Non-pigmented ciliary epithelial cell (primary cell): ENCODE measurements at places on chromosomes 2 and 18.

- DNase-seq = no peak
Measured at GRCh38 chr2:65417509-65418085, 14.8 kb downstream of the SPRED2 start.

DNA sequence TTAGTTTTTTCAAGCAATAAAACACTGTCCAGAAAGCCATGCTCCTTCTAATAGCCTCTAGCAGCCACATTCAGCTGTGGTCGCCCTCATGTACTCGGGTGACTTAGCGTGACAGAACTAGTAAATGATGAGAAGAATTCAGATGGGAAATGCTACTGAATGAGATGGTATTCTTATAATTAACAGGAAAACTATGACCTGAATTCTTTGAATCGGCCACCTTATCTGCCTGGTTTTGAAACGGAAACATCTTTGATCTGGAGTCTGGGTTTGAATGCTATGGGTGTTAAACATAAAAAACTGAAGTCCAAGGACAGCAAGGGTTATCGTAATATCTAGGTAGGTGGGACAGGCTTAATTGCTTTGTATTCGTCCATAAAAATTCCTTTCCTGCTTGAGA lies 138.8 kb upstream of the DNMT3A start:
- DNase-seq = no peak

DNA sequence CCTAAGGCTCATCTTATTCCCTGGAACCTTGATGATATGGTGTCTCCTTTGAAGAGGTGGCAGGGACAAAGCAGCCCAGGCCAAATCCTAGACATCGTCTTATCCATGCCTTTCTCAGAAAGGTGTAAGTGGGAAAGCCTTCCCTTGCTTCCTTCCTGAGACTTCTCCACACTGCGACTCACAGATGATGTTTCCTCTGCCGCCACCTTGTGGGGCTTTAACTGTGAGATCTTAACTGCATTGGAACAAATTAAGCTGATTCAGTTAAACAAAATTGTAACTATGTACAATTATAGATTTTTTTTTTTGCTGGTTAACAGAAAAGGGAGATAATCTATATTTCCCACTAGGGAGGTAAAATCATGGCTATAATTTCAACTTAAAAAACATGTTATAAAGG lies 10.0 kb upstream of the GCA start:
- DNase-seq = no peak

GRCh38 chr18:48669991-48670750 lies 131.3 kb downstream of the CTIF start:
- DNase-seq = no peak

DNA sequence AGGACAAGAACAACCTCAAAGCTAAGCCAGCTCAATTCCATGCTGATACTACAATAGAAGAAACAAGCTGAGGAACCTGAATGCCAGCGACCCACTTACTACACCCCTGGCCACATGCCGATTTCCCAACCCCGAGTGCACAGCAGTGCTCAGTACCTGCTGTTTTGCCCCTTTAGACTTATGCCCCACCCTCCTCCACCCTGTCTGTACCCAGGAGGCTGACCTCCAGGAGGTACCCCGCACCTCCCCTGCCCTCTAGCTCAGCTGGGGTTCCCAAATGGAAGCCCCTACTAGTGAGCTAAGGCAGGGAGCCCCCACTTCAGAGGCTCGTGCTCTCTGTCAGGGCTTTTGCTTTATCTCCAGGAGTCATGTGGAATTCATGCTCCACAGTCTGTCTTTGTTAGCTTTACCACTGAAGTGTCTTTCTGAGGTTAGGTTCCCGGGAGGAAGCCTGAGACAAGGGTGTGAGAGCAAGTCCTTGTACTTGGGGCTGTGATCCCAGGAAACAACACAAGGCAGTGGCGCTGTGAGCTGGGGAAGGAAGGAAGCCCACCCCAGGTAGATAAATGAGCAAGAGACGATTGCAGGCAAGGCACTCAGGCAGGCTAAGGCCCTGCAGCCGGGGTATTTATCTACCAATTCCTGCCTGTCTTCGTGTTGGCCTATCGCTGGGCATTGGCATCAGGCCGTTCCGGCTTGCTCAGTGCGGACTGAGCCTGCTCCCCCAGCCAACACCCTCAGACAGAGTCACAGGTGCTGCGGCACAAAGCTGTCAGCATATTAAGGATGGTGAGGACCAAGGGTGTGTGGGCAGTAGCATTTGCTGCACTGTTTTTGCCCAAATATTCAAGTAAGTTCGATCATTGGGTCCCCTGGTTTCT lies 220.5 kb downstream of the CYP26B1 start:
- no peak for DNase-seq

DNA sequence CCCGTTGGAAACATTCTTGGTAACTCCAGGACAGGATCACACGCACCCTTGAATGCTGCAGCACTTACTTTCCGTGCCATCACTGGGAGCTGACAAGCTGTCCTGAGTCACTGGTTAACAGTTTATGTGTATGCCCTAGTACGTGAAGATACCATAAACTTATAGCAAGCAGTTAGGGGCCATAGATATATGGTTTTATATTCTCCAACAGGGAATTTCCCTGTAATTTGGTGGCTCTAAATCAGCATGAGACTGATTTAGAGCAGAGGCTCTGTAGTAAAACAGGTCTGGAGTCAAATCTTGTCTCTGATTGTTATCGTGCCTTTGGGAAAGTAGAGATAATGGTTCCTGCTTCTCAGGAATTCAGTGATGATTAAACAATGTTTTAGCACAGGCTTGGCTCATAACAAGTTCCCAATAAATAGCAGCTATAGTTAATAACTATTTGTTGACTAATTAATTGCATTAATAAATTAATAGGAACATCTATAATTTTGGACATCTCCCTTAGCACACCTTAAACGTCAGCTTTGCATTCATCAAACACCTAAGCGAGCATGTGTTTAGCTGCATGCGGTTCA lies 215.2 kb downstream of the VAPA start:
- DNase-seq = no peak

DNA sequence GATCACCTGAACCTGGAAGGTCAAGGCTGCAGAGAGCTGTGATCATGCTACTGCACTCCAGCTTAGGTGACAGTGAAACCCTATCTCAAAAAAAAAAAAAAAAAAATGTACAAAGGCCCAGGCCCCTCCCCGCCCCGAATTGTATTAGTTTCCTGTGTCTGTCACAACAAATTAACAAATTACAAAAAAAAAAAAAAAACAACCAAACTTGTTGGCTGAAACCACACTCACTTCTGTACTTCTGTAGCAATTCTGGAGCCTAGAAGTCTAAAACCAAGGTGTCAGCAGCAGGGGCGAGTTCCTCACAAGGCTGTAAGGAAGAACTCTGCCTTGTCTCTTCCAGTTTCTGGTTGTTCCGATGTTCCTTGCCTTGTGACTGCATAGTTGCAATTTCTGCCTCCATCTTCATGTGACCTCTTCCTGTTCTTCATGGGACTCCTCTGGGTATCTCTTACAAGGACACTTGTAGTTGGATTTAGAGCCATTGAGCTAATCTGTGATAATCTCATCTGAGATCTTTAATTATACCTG lies 100.8 kb upstream of the ZSWIM2 start:
- DNase-seq = no peak

DNA sequence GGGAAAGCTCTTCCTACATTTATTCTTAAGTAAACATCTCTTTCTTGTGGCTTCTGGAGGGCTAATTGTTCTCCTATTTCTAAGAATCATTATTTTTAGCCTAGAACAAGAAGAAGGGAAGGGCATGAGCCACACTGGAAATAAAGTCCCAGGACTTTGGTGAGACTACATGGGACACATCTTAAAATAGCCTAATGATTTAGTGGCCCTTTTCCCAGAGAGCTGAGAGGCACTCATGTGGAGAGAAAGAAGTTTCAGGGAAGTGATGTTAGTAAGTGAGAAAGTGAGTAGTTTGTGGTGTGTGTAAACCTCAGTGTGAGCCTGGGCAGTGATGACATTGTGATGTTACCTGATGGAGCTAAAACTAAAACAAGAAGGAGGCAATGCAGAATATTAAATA lies 14.6 kb downstream of the ITGA4 start:
- DNase-seq = no peak

GRCh38 chr2:208280234-208280633 lies 14.2 kb downstream of the PIKFYVE start:
- no peak for DNase-seq

DNA sequence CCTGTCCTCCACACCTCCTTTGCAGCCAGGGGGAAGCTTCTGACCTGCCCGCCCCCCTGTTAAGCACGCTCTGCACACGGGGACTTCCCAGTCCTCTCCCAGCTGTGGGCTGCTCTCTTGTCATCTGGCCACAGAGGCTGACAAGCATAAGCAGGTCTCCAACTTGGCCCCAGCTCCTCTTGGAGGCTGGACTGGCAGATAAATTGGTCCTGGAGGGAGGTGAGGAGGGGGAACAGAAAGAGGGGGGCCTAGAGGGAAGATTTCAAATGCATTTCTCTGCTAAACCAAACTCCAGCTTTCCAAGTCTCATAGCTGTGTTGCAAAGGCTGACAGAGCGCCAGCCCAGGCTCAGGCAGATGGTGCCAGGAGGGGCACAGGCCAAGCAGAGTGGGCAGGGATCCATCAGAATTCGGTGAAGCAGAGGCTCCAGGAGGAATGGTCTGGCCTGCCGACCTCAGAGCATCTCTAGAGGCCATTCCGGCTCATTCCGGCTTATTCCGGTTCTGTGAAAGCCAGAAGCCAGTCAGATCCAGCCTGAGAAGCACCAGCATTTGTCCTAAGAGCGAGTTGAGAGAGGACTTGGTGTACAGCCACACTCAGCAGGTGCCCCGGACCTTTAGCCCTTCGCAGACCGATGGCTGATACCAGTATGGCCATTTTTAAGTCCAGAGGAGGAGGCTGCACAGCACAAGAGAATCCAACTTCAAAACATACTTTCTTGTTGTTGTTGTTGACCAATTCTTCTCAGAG lies 508.9 kb upstream of the MYT1L start:
- DNase-seq = no peak

DNA sequence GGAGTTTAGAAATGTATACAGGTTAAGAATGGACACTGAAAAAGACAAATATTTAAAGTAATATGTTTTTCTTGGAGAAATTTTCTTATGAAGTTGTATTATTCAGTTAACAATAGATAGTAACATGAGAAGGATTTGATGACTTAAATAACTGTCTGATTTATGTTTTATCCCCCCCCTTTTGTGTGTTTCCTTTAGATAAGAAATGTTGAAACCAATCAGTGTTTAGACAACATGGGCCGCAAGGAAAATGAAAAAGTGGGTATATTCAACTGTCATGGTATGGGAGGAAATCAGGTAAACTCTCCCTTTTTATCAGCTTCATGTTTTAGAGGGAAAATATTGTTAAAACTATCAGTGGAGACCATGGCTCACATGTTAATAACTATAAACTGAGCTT lies 289.7 kb upstream of the KCNJ3 start:
- DNase-seq = no peak

- no peak for DNase-seq
Measured at GRCh38 chr2:74925361-74925786, 33.1 kb upstream of the POLE4 start.

DNA sequence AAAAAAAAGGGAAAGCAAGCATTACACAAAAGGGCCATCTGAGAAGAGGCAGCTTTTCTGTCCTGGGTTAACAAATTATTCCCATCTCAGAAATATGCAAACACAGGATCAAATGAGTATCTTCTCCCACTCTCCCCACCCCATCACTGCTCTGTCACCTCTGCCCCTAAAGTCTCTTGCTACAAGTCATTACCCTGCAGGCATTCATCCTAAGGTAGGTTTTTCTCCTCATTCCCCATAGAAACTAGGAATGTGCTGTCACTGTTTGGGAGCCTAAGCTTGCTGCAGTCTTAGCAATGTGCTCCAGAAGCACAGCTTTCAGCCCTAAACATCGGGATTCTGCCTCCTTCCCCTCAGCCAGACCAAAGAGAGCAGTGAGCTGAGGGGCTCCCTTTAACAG lies 3.6 kb downstream of the LRRTM1 start:
- no peak for DNase-seq
